ENCODE measurements at places on chromosomes 3 and 15.

DNA sequence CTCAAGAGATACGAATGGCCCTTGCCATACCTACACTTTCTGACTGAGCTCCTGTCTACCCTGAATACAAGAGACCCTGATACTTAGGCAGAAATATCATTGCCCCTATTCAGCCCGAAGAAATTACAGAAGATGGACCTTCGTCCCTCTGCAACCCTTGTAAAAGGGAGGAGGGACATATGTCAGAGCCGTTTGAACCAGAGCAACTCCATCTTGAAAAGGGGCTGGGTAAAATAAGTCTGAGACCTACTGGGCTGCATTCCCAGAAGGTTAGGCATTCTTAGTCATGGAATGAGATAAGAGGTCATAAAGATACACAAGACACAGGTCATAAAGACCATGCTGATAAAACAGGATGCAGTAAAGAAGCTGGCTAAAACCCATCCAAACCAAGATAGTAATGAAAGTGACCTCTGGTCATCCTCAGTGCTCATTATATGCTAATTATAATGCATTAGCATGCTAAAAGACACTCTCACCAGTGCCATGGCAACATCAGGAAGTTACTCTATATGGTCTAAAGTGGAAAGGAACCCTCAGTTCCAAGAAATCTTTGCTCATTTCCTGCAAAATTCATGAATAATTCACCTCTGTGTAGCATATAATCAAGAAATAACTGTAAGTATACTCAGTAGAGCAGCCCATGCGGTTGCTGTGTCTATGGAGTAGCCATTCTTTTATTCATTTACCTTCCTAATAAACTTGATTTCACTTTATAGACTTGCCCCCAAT lies 49.7 kb upstream of the GPD1L start:
- DNase-seq = no peak

DNA sequence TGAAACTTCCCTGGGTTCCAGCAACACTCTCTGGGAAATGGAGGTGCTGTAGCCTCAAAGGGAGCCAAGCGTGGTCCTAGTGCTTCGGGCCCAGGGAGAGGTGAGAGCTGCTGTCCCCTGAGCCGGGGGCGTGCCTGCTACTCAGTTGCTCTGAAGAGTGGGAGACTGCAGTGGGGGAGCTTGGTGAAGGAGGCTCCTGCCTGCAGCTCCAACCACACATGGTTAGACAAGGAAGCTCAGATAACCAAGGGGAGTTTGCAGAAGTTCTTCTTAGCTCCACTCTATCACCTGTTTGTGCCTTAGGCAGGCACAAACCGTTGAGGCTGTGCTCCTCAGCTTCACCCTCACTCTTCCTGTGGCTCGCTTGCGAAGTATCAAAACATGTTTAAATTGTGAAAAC lies 53.6 kb upstream of the TRPM1 start:
- no peak for DNase-seq

DNA sequence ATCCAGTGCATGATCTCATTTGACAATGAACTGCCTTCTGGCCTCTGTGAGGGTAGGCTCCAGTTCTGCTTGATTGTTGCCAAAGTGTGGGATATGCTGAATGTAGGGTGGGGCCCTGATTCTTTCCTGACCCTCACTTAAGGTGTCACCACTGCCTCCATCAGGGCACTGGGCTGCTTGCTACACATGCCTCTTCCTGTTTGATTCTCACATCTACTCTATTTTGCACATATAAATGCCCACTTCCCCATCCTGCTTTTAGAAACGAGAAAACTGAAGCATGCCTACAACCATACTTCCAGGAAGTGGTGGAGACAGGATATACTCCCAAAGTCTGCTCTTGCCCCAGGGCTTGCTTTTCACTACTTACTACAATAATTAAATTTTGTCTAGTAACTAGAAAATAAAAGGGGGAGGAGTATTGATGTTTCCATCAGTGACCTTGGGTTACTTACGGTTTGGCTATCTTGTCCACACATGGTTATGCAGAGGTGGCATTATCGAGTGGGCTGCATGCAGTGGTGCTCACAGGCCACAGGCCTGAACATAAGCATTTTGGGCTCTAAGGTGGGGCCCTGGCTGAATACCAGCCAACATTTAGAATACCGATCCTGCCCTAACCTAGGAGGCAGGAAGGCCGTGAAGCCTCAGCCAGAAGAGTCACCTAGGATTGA lies 6.7 kb downstream of the ZDHHC3 start:
- no peak for DNase-seq

- DNase-seq = no peak
Observed at GRCh38 chr3:123853686-123854372, 30.3 kb downstream of the MYLK start.

DNA sequence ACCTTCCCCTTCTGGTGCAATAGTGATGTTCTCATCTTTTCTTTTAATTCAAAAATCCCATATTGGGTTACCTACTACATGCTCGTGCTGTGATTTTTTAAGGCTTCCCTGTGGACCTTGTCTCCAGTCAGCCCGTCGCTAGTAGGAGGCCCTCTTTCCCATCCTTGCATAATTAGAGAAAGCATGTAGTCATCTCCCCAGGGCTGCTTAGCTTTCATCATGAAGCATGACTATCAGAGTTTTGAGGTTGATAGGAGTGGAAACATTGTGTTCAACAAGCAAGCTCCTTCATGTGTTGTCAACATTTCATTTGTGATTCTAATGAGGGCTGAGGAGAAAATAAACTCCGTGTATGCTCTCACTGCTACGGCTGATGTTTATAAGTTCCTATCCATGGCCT lies 8.7 kb upstream of the LRTM1 start:
- no peak for DNase-seq

DNA sequence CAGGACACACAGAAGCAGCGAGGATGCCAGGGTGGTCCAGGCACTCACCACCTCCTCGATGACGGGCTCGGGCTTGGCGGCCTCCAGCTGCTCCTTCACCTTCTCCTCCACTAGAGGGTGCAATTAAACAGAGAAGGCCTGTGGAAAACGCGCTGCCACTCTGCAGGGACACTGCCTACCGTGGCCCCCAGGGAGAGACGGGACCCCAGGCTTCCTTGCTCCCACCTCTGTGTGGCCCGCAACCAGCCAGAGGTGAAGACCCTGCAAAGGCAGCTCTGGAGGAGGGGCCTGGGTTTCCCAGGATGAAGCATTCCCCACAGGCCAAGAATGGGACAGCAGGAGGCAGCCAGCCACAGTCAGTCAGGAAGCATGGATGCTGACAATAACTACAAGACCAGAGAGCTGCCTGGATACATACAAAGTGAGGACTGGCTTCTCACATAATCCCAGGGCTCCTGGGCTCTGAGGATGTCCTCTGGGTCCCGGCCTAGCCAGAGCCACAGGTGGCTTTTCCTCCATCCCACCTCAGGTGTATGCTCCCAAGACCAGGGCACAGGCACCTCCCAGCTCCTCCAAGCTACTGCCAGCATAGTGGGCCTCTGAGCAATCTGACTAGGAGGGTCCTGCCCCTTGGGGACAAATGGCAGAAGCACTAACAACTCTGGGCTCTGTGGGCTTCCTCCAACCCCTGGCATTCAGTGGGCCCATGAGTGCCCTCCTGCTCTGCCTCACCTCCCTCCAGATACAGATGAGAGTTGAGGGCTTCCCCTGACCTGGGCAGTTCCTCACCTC lies 46.2 kb downstream of the PTH1R start:
- no peak for DNase-seq

GRCh38 chr3:151395806-151396205 lies 11.3 kb upstream of the P2RY12 start:
- DNase-seq = no peak

GRCh38 chr3:101972430-101973162 lies 123.3 kb downstream of the NFKBIZ start:
- DNase-seq = no peak

- DNase-seq = no peak
Observed at GRCh38 chr3:112900113-112900512, 53.4 kb upstream of the CD200R1L start.

GRCh38 chr15:51094606-51095569 lies at the start of gene TNFAIP8L3:
TNFAIP8L3 (minus strand) TSS chr15:51094906; CDS start chr15:51094595, 311 bp downstream.
- no peak for DNase-seq

DNA sequence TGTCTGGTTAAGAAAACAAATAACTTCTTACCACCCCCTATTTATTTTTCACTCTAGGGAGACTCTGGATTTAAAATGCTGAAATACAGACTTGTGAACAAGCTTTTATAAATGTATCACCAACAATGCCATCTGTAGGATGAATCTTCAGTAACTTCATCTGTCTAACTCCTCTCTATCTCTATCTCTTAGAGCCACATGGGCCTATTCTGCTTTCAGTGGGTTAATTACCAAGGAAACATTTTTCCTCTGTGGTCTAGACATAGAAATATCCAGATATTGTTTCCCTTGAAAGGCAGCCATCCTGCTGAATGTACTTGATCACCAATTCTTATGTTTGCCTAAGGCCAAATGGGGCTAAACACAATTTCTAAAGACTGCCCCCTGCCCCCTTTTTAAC lies 167.6 kb upstream of the COL8A1 start:
- DNase-seq = no peak

DNA sequence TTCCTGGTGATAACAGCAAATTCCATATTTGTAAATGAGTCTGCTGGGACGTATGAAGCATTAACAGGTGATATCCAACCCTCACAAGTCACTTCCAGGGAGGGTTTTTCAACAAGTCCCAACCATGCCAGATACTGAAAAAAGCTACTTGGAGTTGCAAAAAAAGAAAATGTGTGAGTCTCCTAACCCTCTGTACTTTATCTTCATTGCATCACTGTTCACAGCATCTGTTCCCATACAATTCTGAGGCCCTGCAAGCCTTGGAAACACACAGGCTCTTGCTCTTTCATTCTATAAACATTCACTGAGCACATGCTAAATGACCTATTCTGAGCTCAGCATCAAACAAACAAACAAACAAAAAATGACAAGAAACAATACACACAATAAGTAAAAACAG lies 120.8 kb downstream of the RFTN1 start:
- no peak for DNase-seq

GRCh38 chr15:67575039-67575502 lies 32.6 kb downstream of the MAP2K5 start:
- DNase-seq = no peak

- no peak for DNase-seq
Observed at GRCh38 chr15:75695220-75695619, 17.4 kb downstream of the CSPG4 start.

DNA sequence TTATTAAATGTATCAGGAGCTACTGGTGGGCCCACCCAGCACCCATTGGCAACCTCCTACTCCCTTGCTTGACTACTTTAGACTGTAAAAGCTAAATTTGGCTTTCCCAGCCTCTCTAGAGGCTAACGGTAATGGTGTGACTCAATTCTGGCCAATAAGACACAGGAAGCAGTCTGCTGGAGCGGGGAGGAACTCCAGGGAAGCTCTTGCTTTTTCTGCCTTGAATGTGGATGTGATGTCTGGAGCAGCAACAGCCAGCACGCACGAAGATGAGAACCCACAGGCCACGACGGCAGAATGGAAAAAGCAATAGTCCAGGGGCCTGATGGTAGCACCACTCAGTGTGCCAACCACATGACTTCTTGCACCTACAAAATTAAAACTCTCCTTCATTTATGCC lies 39.9 kb downstream of the RAB6B start:
- no peak for DNase-seq

Measured in activated CD4-positive, CD25-positive, alpha-beta regulatory T cell treated with anti-CD3 and anti-CD28 coated beads, Interleukin-2, amount 50 U/mL, for 16 hours (primary cell).